ENCODE measurements at places on chromosomes 5 and 9. TPM values are rescaled to one million over a fixed set of nuclear protein-coding genes. Genes with fewer than 3 reads are reported as not detected.

PTPRD gene
- total RNA-seq, result 0.52 TPM

LIX1 gene
- not detected for total RNA-seq

VLDLR gene
- total RNA-seq, result 0.31 TPM

TNC gene
- total RNA-seq, result 0.10 TPM

SLIT3 gene
- 0.10 TPM for total RNA-seq

PCDHGA10 gene
- total RNA-seq, result 0.52 TPM

KCNV2 gene
- total RNA-seq, result not detected

ISL1 gene
- total RNA-seq, result not detected

PCDHB10 gene
- not detected for total RNA-seq

LMX1B gene
- total RNA-seq, result not detected

SLC45A2 gene
- under 0.01 TPM for total RNA-seq

ZCCHC9 gene
- 16.0 TPM for total RNA-seq

All from mononuclear cell (primary cell).